Neural progenitor cell (in vitro differentiated cells): ENCODE measurements at places on chromosomes 1 and 21. TPM values are rescaled to one million over a fixed set of nuclear protein-coding genes. Genes with fewer than 3 reads are reported as not detected.

MATN1 gene
- 0.09 TPM in 1 of 2 replicates, not detected in the other for total RNA-seq

- no peak for DNase-seq
- H3K4me3 ChIP-seq = no peak overlapping the region
- H3K4me1 ChIP-seq = no peaks in the 10 kb centered on the region
- no peak overlapping the region for H3K27ac ChIP-seq
- no peaks in the 10 kb centered on the region for H3K27me3 ChIP-seq
- no peaks in the 10 kb centered on the region for H3K36me3 ChIP-seq
These were observed 14.4 kb downstream of the CAPN9 start for GRCh38 chr1:230761443-230762167.

DNA sequence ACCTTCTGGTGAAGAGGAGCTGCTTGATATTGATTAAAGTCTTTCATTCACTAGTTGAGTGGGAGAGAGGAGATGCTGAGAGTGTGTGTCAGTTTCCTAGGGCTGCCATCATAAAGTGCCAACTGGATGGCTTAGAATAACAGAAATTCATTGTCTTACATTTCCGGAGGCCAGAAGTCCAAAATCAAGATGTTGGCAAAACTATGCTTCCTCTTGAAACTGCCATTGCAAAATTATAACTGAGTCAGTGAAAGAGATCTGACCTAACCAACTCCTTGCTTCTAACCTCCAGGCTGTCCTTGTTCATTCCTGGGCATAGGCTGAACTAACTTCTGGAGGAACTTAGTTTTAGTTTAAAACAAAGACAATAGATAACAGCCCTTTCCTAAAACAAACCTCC, 47.1 kb downstream of the PTGS2 start:
- peaks cover 4% of the 10 kb centered on the region for H3K4me1 ChIP-seq
- DNase-seq = no peak
- H3K36me3 ChIP-seq = no peaks in the 10 kb centered on the region
- H3K27me3 ChIP-seq = peaks cover 12% of the 10 kb centered on the region
- no peak overlapping the region for H3K27ac ChIP-seq

NR0B2 gene
- total RNA-seq = not detected in 2 replicates

TBX19 gene
- 1.3 and 3.1 TPM in 2 replicates for total RNA-seq
